LHCN-M2 (cell line): ENCODE measurements at places on chromosomes 4 and X.

DNA sequence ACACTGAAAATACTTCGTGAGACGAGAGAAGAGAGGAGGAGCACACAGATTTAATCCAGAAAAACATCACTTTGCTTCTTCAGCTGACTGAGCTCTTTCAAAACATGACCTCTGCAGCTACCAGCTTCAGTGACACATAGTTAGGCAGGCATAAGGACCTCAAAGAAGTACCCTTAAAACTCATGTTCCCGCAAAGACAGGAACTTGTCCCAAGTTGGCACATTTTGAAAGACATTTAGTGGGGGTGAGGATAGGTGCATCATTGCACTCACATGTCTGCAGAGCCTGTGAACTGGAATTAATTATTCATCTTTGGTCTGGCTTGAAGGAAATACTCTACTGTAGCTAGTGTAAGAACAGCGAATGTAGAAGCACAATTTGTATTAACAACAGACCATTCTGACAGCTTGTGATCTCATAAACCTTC is 221.8 kb downstream of the MGST2 start:
- DNase-seq: peak; percentile 27

DNA sequence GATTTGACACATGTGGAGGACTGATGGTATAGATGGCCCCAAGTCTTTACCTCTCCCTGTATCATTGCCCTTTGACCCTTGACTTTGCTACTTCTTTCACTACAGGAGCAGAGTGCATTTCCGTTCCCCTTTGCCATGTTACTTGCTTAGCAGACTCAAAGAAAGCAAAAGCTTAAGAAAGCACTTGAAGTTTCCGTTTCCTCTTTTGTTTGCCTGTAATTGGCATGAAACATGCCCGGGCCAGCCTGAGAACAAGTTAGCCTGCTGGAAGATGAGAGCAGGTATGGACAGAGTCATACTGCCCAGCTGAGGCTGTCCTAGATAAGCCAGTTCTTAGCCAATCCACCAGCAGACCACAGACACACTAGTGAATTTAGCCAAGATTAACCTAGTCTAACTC is 206.0 kb downstream of the BCOR start:
- no peak for DNase-seq

- DNase-seq: peak; percentile 12
These were observed 5.7 kb downstream of the TRIM75 start for GRCh38 chr4:165059386-165059785.

- DNase-seq: no peak
These were observed 23.7 kb downstream of the MAGEB1 start for GRCh38 chrX:30270639-30271038.

DNA sequence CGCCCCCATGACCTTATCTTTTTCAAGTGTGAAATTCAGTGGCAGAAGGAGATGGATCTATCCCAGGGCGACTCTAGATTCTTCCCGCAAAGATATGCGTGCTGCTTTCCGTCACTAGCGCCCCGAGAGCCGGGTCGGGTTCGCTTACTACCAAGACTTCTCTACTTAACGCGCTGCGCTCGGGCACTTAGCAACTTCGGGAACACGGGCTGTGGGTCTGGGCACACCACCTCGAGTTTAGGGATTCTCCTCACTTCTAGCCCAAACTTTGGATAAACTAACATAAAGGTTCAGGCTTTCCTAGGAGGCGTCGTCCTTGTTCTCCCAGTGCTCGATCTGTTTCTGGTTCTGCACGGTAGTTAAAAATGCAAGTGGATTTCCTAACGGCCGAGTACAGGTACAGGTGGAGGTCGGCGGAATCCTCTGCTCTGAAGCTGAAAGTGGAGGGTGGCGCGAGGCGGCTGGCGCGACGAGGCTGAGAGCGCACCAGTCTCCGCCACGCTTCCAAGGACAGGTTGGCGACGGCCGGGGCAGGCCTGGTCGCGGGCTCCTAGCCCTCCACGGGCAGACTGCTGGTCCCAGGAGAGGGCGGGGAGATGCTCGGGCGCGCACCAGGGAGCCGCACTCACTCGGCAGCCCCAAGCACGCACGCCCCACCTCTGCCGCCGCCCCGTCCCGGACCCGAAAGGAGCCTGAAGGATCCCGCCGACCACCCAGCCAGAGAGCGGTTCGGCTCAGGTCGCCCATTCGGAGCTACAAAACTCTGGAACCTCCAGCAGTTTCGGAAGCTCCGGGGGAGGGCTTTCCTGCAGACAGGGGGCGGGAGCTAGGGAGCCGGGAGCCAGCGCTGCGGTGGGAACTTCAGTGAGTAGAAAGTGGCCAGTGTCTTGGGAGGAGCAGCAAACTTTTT is 100.8 kb upstream of the TENM3 start:
- peak; percentile 25 for DNase-seq

- DNase-seq: peak; percentile 10
These were observed 878.1 kb downstream of the RAPGEF2 start for GRCh38 chr4:159980826-159981468.

DNA sequence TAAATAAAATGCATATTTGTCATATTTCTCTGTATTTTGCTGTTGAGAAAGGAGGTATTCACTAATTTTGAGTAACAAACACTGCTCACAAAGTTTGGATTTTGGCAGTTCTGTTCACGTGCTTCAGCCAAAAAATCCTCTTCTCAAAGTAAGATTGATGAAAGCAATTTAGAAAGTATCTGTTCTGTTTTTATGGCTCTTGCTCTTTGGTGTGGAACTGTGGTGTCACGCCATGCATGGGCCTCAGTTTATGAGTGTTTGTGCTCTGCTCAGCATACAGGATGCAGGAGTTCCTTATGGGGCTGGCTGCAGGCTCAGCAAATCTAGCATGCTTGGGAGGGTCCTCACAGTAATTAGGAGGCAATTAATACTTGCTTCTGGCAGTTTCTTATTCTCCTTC is 3.3 kb downstream of the HTT start:
- DNase-seq: no peak

GRCh38 chrX:137930533-137930932 is 364.6 kb downstream of the ZIC3 start:
- no peak for DNase-seq

DNA sequence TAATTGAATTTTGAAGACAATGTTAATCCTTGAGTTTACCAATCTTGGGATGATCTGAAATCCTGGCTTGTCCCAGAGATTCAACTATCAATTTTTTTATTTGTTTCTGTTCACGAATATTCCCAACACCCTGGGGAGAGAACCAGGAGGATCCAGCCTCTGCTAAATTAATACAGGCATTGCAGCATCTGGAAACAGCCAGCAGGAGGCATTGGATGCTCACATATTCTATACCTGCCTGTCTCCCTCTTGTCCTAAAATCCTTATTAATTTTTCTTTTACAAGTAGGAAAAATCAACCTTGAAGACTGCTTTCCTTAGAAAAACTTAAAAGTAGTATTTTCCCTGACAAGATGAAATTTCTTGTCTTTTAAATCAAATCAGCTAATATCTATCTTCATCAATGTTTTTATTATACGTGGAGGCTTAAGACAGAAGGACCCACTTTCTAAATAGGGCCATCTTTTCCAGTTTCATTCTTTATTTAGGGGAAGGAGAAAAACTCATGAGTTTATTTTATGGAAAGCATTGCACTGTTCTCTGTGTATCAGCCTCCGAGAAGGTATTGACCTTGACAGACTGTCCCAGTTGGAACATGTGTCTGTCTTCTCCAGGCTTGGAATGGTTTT is 102.4 kb downstream of the CLNK start:
- DNase-seq: peak; percentile 57

- no peak for DNase-seq
These were observed 133.5 kb downstream of the FAM47B start for GRCh38 chrX:35076061-35076460.

- no peak for DNase-seq
These were observed 434.9 kb downstream of the ARHGAP24 start for GRCh38 chr4:85909851-85910250.

DNA sequence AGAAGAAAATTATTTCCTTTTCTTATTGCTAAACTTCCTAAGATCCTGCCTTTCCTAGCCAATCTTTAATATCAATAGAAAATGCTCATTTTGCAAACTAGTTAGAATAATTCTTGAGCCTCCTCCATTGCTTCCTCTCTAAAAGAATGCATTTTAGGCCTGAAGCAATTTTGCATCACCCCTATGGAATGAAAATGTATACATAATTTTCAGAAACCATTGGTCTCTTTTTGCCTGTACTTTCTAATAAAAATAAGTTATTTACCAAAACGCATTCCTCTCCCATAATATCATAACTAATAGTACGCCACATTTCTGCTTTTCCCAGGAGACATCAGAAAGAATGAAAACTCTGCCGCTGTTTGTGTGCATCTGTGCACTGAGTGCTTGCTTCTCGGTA is 1.7 kb downstream of the MUC7 start:
- DNase-seq: no peak

GRCh38 chr4:144699565-144699964 is 53.6 kb downstream of the HHIP start:
- no peak for DNase-seq

- DNase-seq: no peak
These were observed 64.8 kb downstream of the HPGD start for GRCh38 chr4:174457468-174457867.

- DNase-seq: no peak
These were observed 12.2 kb upstream of the FAM149A start for GRCh38 chr4:186092296-186092695.

GRCh38 chr4:3677748-3678070 is 88.5 kb upstream of the ADRA2C start:
- peak; percentile 9 for DNase-seq

GRCh38 chr4:153119626-153120025 is 84.6 kb upstream of the TRIM2 start:
- DNase-seq: no peak

DNA sequence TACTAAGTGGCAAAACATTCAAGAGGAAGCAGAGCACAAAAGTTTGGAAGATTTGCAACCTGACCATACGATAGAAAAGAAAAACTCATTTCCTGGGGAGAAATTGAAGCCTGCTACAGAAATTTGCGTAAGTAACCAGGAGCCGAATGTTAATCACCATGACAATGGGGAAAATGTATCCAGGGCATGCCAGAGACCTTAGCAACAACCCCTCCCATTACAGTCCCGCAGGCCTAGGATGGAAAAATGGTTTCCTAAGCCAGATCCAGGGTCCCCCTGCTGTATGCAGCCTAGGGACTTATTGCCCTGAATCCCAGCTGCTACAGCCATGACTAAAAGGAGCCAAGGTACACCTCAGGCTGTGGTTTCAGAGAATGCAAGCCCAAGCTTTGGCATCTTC is 472.2 kb upstream of the KLHL4 start:
- DNase-seq: no peak
